HFF-Myc (cell line): ENCODE measurements at places on chromosomes 4 and X.
A peak's percentile ranks its signal among the peaks of the same experiment; 100 is the strongest.

DNA sequence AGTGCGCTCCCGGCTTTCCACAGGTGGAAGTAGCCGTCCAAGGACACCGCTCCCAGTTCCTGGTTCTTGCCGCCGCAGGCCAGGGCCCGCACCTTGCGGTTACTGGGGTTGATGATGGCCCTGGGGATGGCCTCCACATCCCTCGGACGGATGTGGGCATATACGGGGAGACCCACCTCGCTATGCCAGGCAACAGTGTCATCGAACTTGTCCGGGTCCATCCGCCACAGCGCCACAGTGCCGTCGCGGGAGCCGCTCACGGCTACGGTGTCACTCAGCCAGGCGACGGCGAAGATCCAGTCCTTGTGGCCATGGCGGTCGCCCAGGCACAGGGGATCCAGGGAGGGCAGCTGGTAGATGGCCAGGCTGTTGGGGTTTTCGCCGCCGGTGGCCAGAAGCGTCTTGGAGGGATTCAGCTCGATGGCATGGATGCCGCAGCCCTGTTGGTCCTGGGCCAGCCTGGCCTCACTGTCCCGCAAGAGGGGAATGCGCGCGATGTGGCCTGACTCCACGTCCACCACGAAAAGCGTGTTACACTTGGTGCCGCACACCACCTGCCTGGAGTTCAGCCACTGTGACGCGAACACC, 795 bp downstream of the DCAF12L1 start:
- DNase-seq = no peak

- DNase-seq = no peak
Measured at GRCh38 chr4:68401231-68401630, 46.0 kb upstream of the TMPRSS11E start.

DNA sequence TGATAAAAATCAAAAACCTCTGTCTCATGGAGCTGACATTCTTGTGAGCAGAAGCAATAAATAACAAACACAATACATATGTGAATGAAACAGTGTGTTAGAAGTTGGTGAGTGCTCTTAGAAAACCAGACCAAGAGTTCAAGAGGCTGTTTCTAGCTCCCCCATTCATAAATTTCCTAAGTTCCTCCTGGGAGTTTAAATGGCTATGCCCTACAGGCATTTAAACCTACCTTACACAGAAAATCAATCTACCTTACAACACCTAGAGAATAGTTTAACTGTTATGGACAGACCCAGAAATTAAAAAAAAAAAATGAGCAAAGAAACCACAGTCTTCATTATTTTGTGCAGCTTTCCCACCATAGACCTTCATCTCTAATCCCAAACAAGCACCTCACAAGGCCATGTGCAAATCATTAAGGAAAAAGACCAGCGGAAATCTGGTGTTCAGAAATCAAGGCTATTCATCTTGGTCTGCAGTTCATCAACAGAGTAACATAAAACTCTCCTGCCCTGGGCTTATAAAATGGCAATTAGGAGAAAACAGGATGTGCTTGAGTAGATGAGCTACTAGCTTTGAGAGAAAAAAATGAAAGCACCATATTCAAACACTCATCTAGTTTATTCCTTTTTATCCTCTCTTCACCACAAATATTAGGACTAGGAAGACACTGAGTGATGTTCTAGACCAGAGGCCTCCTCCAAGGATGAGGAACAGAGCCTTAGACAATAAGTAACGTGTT, 147.2 kb downstream of the SHROOM3 start:
- peak; percentile 77 for DNase-seq

DNA sequence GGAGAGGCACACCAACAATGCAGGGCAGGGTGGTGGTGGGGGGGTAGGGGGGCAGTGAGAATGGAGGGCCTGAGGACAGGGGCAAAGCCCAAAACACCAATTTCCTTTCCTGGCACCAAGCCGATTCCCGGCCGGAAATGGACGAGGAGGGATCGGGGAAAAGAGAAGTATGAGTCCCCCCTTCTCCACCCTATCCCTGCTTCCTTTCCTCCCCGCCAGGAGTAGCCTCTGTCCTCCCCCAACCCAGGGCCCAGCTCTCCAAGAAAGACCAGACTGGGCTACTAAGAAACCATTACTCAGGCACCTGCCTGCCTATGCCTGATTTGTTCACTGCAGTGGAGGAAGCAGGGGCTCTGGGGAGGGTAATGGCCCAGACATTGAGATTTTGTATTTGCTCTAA, 402 bp downstream of the CCDC120 start:
- DNase-seq = no peak

GRCh38 chrX:88604433-88605221, 142.4 kb upstream of the CPXCR1 start:
- no peak for DNase-seq

- DNase-seq = no peak
Measured at GRCh38 chr4:91958596-91958995, 345.2 kb upstream of the GRID2 start.

DNA sequence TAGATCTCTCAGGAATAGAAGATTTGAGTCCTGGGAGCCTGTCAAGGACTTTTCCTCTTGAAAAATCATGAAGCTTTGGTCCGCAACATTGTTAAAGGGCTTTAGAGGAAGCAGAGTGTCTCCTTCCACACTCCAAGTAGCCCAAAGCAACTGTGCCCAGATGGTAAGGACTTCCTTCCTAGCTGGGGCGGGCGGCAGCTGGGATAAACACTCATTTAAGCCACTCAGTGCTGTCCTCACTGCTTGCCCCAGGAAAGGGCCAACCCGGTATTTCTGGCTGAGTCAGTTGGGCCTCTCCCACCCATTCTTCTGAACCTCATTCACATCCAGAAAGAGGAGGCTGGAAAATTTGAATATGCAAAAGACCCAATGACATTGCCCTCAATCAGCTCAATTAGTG, 144.3 kb downstream of the CHIC2 start:
- no peak for DNase-seq

DNA sequence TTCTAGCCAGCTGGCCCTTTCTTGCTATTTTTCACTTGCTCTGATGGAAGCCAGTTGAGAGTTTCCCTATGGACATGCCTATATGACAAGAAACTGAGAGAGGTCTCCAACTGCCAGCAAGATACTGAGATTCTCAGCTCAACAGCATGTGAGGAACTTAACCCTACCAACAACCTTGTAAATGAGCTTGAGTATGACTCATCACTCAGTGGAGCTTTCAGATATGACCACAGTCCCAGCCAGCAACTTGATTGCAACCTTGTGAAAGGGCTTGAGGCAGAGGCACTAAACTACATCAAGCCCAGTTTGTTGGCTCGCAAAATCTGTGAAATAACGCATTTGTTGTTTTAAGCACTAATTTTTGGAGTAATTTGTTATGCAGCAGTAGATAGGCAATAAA, 175.8 kb downstream of the COMMD8 start:
- DNase-seq = peak; percentile 4

DNA sequence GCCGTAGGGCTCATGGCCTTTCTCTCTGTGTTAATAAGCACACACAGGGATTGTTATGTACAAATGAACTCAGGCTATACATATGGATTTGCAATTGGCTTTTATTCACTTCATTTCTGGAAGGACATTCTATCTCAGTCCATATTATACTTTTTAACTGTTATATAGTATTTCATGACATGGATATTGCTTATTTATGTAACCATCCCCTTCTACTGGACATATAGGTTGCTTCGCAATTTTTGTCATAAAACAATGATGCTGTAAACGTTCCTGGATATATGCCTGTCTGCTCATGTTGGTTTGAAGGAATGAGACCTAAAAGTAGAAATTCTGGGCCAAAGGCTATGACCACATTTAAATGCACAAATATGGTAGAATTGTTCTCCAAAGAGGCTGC, 158.1 kb downstream of the BCOR start:
- DNase-seq = no peak

DNA sequence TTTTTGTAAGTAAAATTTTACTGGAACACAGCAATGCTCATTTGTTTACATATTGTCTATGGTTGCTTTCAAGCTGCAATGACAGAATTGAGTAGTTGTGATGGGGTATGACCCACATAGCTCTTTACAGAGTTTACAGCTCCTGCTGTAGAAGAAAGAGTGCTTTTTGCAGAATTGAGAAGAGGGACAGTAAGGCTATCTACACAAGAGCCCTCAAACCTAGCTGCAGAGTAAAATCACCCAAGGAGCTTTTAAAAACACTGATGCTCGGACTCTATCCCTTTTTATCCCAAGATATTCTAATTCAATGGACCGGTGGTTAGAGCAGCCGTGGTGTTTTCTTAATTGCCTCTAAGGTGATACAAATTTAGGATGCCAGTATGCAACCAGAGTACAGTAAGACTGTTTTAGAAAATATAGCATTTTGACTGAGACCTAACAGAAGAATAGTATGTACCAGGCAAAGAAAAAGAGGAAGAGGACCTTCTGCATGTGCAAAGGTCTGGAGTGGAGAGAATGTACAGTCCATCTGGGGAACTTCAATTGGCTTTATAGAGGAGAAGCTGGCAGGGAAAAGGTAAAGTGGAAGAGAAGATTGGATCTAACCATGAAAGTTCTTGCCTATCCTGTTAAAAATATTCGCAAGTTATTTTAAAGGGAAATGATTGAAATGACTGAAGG, 663.6 kb upstream of the CPEB2 start:
- no peak for DNase-seq

GRCh38 chr4:25144870-25145481, 15.3 kb downstream of the SEPSECS start:
- DNase-seq = no peak

DNA sequence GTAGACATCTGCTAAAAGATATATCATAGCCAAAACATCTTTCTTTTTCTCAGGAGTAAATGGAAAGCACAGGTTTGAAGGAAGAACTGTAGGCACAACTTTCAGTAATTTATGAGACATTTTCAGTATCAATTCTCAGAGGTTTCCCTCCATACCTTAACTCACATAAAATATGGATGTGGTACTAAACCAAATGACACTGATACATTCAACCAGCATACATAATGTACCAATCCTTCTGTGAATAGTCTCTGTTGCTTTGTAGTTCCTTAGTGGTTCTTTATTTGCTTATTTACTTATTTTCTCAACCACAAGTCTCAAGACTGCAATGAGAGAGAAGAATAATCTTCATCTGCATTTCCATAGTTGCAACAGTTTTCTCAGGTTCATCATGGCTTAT, 96.1 kb downstream of the ARHGAP24 start:
- DNase-seq = no peak
